ENCODE measurements at places on chromosomes 13 and 19. TPM values are rescaled to one million over a fixed set of nuclear protein-coding genes. Genes with fewer than 3 reads are reported as not detected.

Gene DNAAF3
- total RNA-seq = 12.2 TPM

Gene KLF16
- 17.9 TPM for total RNA-seq

- no peak for DNase-seq
Measured at GRCh38 chr19:29545866-29546582, 20.2 kb downstream of the VSTM2B start.

- DNase-seq = peak; percentile 88
Measured at GRCh38 chr19:18588611-18589379, at the start of gene REX1BD. Gene REX1BD, plus strand, starts transcription at chr19:18588798. Its CDS starts 4 bp downstream, at chr19:18588802.

DNA sequence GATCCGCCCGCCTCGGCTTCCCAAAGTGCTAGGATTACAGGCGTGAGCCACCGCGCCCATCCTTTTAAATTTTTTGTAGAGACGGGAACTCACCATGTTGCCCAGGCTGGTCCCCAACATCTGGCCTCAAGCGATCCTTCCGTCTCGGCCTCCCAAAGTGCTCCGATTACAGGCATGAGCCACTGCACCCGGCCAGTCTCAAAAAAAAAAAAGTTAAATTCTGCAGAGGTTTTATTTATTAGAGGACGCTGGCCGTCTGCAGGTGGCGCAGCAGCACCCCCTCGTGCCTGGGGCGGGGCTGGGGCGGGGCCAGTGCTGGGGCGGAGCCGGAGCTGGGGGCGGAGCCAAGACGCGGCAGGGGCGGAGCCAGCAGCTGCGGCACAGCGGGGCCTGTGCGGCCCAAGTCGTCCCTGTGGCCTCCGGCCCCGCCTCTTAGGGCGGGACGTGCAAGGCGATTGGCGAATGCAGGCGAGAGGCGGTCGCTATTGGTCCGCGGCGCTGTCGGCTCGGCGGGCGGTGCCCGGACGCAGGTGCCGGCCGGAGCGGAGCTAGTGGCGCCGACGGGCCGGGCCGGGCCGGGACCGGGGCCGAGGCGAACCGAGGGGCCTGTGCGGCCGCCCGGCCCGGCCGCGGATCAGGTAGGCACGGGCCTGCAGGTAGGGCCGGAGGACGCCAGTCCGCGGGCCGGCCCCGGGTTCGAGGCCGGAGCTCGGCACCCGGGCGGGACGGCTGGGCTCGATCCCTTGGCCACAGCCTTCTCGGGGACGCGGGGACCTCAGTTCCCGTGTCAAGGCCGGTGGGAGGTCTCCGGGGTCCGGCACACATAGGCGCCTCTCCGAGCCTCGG lies at the start of gene MARCHF2:
TSS of gene MARCHF2 (plus strand) at position 523 of the 846 bp plus-strand sequence. CDS start 8,536 bp downstream, outside the sequence.
- DNase-seq = peak; percentile 98

- DNase-seq = no peak
Measured at GRCh38 chr19:45424191-45425058, 708 bp upstream of the ERCC1 start.

- DNase-seq = no peak
Measured at GRCh38 chr13:108948251-108948671, 318.9 kb downstream of the MYO16 start.

All from type B pancreatic cell (in vitro differentiated cells).